ENCODE measurements at places on chromosomes 6 and 20. TPM values are rescaled to one million over a fixed set of nuclear protein-coding genes. Genes with fewer than 3 reads are reported as not detected.

DNA sequence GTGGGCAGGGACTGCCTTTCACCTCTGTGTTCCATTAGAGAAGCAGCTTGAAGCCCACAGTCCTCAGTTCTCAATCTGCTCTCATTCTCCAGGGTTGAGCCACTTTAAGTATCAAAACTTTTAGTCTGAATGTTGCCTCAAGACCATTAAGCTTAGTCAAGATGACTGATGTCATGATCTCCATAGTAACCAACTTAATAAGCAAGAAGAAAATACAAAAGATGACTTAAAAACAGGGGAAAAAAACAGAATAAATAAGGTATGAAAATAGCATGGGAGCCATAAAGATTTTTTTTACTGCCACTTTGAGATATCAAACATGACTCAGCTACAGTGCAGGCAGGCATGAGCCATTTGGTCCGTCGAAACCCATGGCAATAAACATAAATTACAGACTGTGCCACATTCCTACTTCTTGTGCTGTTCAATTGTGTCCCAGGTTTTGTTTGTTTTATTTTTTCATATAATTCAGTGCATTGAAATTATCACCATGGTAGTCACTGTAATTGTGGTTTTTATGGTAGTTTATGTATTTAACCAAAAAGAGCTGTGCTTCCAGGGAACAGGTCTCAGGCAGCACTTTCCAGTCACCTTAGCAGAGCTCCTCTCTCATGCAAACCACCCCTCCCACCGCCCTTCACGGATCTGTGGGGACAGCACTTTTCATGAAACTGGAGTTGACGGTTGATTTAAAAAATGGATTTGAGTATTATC lies 156.5 kb upstream of the INSM1 start:
- H3K4me3 ChIP-seq, result no peak overlapping the region
- peaks cover 7% of the 10 kb centered on the region for H3K27me3 ChIP-seq
- DNase-seq, result no peak
- no peaks in the 10 kb centered on the region for H3K36me3 ChIP-seq

DNA sequence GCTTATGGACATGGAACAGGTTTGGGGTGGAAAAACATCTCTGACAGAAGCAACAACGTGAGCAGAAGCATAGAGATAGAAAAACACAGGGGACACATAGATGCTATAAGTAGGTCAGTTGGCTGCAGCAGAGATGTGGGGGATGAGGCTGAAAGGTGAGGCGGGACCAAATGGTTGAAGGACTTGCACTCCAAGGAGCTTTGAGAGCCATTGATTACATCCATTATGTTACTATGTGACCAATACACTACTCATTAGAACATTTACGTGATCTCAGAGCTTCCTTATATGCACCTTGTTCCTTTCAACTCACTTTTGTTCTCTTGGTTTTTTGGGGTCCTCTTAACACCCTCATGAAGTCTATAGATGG lies 47.9 kb upstream of the TTPAL start:
- no peak overlapping the region for H3K27ac ChIP-seq
- peaks cover 21% of the 10 kb centered on the region for H3K36me3 ChIP-seq
- H3K4me1 ChIP-seq, result no peaks in the 10 kb centered on the region

DNA sequence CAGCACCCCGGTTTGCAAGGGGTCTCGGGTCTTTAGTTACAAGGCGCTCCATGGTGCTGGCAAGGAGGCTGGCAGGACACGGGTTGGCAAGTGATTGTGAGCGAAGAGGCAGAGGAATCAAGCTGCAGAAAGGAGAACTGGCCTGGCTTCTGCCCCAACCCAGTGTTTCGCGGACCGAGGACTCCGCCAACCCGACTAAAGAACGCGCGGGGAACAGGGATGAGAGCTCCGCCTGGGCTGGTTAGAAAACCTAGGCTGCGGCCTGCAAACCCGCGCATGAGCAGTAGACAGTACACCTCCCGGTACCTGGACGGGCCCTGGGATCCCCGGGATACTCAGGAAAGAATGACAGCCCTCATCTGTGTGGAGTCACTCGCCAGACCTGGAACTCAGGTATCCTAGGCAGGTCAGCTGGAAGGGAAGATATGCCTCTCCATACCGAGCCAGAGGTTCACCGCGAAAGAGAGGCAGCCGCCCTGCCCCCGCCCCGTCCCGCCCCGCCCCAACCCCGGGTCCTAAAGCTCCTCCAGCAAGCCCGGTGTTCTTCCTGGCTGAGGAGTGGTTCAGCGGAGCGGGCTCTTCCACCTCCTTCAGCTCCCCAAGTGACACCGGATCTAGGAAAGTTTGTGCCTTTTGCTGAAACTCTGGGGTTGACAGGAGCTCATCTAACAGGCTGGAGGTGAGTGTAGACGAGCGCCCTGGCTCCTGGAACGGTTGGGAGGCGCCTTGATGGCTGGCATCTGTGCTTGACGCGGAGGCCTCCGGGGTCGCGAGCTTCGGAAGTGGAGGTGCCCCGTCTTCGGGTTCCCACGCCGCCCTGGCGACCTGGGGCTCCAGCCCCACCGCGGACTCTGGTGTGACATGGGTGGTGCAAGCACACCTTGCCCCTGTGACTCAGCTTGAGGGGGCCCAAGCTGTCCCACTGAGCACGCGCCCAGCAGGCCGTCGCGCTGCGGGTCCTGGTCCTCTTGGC lies 1847.3 kb upstream of the DEFB115 start:
- H3K27ac ChIP-seq, result no peak overlapping the region
- H3K36me3 ChIP-seq, result peaks cover 9% of the 10 kb centered on the region
- H3K4me3 ChIP-seq, result no peak overlapping the region
- no peak for DNase-seq
- no peaks in the 10 kb centered on the region for H3K4me1 ChIP-seq

DEFB132 gene
- total RNA-seq, result not detected

DNA sequence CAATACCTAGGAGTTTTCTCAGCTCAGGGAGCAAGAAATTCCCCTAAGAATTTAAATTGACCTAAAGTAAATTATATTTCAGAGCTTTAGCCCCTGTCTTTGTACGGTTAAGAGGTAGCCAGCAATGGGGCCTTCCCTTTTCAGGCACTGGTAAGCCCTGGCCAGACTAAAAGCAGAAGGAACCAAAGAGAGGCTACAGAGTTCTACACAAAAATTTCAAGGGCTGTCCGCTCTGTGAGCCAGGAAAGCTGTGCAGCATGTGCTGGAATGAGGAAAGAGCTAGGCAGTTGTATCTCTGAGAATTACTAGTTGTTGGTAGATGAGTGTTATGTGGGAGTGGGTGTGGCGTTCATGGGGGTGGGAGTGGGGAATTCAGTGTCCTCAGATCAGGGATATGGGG lies 96.3 kb upstream of the MAFB start:
- H3K4me3 ChIP-seq, result no peak overlapping the region
- peaks cover 15% of the 10 kb centered on the region for H3K27me3 ChIP-seq
- no peak for DNase-seq
- no peak overlapping the region for H3K27ac ChIP-seq

GRCh38 chr6:4636191-4636880 lies 139.9 kb upstream of the CDYL start:
- no peak overlapping the region for H3K27ac ChIP-seq
- H3K36me3 ChIP-seq, result no peaks in the 10 kb centered on the region
- H3K27me3 ChIP-seq, result no peaks in the 10 kb centered on the region
- DNase-seq, result no peak
- peaks cover 7% of the 10 kb centered on the region for H3K4me1 ChIP-seq

MOG gene
- total RNA-seq, result not detected

POPDC3 gene
- total RNA-seq, result 1.3 TPM

DAAM2 gene
- total RNA-seq, result 6.3 TPM

DNA sequence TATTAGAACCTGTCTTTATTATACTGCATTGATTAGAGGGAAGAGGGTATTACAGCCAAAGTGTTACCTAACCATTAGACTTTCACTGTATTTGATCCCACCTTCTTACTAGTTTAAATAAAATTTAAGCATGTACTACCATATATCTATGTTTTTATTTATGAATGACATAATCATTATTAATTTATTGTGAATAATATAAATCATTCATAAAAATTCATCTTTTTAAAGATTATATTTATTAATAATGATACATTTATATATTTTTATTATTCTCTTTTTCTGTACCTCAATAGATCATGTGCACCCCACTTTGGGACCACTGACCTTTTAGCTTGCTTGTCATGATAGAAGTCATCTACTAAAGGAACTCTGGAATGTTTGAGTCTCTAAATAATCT lies 223.5 kb upstream of the MARCKS start:
- no peak overlapping the region for H3K4me3 ChIP-seq
- H3K36me3 ChIP-seq, result no peaks in the 10 kb centered on the region
- peaks cover 3% of the 10 kb centered on the region for H3K27me3 ChIP-seq
- no peak for DNase-seq

- H3K4me1 ChIP-seq, result no peaks in the 10 kb centered on the region
- no peaks in the 10 kb centered on the region for H3K27me3 ChIP-seq
- H3K36me3 ChIP-seq, result peaks cover 12% of the 10 kb centered on the region
- H3K4me3 ChIP-seq, result no peak overlapping the region
- H3K27ac ChIP-seq, result peak overlapping the region; percentile 43
Measured at GRCh38 chr6:18207438-18207837, 52.2 kb downstream of the KDM1B start.

GRCh38 chr6:167579806-167580618 lies 246.7 kb upstream of the AFDN start:
- H3K36me3 ChIP-seq, result peaks cover 2% of the 10 kb centered on the region
- DNase-seq, result no peak
- H3K4me3 ChIP-seq, result no peak overlapping the region
- no peaks in the 10 kb centered on the region for H3K27me3 ChIP-seq

GRCh38 chr6:31352310-31352682 lies 4.7 kb downstream of the HLA-B start:
- no peaks in the 10 kb centered on the region for H3K36me3 ChIP-seq
- H3K4me3 ChIP-seq, result no peak overlapping the region
- DNase-seq, result no peak
- peaks cover 12% of the 10 kb centered on the region for H3K4me1 ChIP-seq
- no peak overlapping the region for H3K27ac ChIP-seq

ADGRG6 gene
- total RNA-seq, result 139 TPM

GRCh38 chr6:42724825-42725224 lies 2.4 kb upstream of the PRPH2 start:
- H3K4me1 ChIP-seq, result no peaks in the 10 kb centered on the region
- H3K36me3 ChIP-seq, result no peaks in the 10 kb centered on the region
- no peak overlapping the region for H3K4me3 ChIP-seq
- H3K27ac ChIP-seq, result no peak overlapping the region
- H3K27me3 ChIP-seq, result no peaks in the 10 kb centered on the region

- H3K27me3 ChIP-seq, result peaks cover 16% of the 10 kb centered on the region
- H3K4me3 ChIP-seq, result no peak overlapping the region
- H3K4me1 ChIP-seq, result no peaks in the 10 kb centered on the region
- H3K27ac ChIP-seq, result no peak overlapping the region
- DNase-seq, result no peak
Measured at GRCh38 chr20:60091861-60092260, 133.6 kb downstream of the CDH26 start.

RCAN2 gene
- 23.3 TPM for total RNA-seq

GRCh38 chr20:36481380-36482043 lies 59.8 kb upstream of the MYL9 start:
- H3K36me3 ChIP-seq, result peaks cover 5% of the 10 kb centered on the region
- no peak overlapping the region for H3K4me3 ChIP-seq
- peaks cover 14% of the 10 kb centered on the region for H3K4me1 ChIP-seq
- no peak for DNase-seq
- no peak overlapping the region for H3K27ac ChIP-seq

DNA sequence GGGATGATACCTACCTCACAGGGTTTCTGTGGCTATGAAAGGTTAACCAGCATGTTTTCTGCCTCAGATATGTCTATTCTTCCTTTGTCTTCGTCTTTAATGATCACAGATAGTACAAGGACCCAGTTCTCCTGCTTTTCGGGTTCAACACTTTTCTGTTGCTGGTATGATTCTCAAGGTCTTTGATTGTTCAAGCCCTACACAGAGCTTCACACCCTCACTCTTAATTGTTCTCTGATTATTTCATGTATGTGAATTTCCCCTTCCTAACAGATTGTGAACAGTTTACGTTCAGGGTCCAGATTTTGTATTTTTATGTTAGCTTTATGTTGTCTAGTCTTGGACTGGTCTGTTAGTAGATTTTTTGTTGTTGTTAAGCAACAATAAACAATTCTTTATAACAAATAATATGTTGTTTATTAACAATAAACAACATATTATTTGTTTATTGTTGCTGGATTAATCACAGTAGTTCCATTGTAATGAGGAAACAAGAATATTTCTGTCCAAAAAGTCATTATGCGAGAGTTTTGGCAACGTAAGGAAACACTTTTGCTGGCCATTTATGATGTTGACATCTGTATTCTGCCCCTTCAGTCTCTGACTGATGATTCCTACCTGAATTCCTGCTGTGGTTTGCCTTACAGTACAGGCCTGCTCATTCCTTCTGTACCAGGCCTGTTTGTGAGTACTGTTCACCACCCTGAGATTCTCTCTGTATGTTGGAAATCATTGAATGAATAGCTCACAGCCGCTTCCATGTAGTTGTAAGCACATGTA lies 27.2 kb upstream of the TULP4 start:
- H3K27me3 ChIP-seq, result no peaks in the 10 kb centered on the region
- H3K4me3 ChIP-seq, result no peak overlapping the region
- H3K27ac ChIP-seq, result no peak overlapping the region
- peaks cover 9% of the 10 kb centered on the region for H3K36me3 ChIP-seq

IRF4 gene
- not detected for total RNA-seq

DNA sequence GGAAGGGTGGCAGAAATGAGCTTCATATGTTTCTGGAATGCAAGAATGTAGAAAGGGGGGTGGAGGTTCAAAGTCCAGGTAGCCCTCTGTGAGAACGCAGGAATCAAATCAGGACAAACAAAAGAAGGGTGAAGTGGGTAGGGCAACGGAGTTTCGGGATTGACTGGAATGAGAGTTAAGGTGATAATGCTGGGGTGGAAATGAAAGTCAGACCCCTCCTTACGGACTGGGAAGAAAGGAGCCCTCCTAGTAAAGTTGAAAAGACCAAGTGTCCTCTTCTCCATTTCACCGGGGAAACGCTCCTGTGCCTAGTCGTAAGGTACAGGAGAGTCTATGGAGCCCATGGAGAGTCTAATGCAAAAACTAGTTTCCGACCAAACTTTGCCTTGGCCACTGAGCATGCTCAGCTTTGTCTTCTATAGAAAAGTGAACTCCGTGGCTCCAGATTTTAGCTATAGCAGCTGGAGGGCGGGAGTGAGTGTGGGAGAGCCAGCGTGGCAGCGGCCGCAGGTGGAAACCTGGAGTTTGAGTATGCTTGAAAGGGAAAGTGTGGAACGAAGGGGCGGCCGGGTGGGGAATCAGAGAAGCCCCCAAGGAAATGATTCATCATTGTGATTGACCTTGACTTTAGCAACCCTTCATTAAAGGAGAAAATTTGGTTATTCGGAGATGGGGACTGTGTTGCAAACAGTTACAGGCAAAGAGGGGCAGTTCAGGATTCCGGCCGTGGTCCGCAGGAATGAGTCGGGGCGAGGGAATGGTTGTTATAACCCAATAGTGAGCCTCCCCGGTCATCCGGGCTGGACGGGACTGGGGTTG lies 1.3 kb upstream of the LRRC1 start:
- peak overlapping the region; percentile 90 for H3K4me3 ChIP-seq
- H3K4me1 ChIP-seq, result peaks cover 38% of the 10 kb centered on the region
- H3K36me3 ChIP-seq, result peaks cover 9% of the 10 kb centered on the region
- H3K27me3 ChIP-seq, result no peaks in the 10 kb centered on the region
- peak overlapping the region; percentile 100 for H3K27ac ChIP-seq

TNFAIP3 gene
- total RNA-seq, result 5.1 TPM

- no peak overlapping the region for H3K4me3 ChIP-seq
- DNase-seq, result no peak
- H3K4me1 ChIP-seq, result peaks cover 11% of the 10 kb centered on the region
- H3K27ac ChIP-seq, result no peak overlapping the region
Measured at GRCh38 chr6:37225350-37226169, 32.0 kb upstream of the TBC1D22B start.

GRCh38 chr20:2593756-2594155 lies 57.4 kb downstream of the TMC2 start:
- no peak overlapping the region for H3K27ac ChIP-seq
- no peak overlapping the region for H3K4me3 ChIP-seq
- DNase-seq, result no peak
- H3K27me3 ChIP-seq, result peaks cover 17% of the 10 kb centered on the region
- H3K4me1 ChIP-seq, result no peaks in the 10 kb centered on the region

NFATC2 gene
- total RNA-seq, result 10.1 TPM
